ENCODE measurements at places on chromosomes 1 and 21.

DNA sequence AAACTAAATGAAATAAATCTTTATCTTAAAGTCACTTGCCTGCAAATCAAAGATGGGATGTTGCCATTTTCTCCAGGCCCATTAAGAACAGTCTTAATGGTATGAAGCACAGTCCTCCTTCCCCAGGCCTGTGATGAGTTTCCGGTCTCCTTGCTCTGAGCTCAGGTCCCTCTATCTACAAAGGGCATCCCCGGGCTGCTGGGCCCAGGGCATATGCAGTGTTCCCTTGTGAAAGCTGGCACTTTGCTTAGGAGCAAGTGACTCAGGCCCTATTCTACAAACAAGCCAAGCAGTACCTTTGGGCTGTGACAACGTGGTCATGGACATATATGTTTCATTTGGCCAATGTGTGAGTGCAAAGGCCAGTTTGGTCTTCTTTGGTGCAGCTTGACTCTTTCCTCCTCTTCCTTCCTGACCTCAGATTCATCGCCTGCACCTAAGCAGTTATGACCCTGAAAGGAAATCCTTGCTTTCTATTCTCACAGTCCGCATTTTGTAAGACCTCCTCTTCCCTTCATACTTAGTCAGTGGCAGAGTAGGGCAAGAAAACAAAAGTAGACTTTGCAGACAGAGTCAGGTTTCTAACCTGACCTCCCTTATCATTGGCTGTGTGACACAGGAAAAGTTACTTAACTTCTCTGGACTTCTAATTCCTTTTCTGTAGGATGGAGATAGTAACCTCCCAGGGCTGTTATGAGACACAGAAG, 109.5 kb downstream of the ERG start:
- DNase-seq: no peak

- DNase-seq: no peak
Observed at GRCh38 chr1:236809148-236809547, 14.1 kb downstream of the MTR start.

GRCh38 chr1:6391951-6392808, 1.4 kb downstream of the ACOT7 start:
- no peak for DNase-seq

- no peak for DNase-seq
Observed at GRCh38 chr1:227849251-227849650, 33.8 kb downstream of the PRSS38 start.

DNA sequence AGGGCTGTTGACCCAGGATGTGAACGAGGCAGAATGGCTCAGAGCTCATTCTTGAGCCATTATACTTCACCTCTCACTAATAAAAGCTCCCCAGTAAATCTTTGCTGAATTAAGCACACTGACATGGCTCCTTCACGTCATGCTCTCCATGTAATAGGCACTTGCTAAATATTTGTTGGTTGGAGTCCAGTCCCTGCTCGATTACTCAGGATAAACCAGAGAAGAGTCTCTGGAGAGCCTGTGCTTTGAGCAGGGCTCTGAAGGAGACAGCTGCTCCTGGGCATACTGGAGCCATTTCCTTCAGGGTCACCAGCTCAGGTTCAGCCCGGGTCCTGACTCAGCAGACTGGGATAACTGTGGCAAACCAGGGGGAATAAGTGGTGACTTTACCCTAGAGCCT, 46.9 kb downstream of the HLX start:
- peak; percentile 31 for DNase-seq
